MCF 10A (cell line): ENCODE measurements at places on chromosomes 6 and 20. TPM values are rescaled to one million over a fixed set of nuclear protein-coding genes. Genes with fewer than 3 reads are reported as not detected.

- no peak for DNase-seq
These were observed 407.3 kb upstream of the FLRT3 start for GRCh38 chr20:14744723-14745122.

DNA sequence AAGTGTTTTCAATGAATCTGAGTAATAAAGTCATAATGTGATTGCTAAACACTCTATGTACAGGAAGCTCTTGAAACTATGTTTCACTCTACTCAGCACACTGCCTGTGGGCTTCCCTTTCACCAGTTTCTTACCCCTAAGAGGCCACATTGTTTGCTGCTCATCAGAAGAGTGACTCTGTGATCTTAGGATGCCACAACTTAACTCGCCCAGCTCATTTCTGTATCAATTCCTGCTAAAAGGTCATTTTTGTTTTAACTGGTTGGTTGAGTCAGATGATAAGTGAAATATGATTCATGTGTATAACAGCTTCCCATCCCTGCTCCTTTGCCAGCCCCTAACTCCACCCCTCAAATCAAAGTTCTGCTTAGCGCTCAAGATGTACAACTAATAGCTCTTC is 9.8 kb upstream of the NDUFAF4 start:
- DNase-seq = no peak

Gene BTNL2
- not detected in 2 replicates for total RNA-seq

Gene IL17F
- total RNA-seq = not detected in 2 replicates

Gene HRH3
- not detected in 2 replicates for total RNA-seq

DNA sequence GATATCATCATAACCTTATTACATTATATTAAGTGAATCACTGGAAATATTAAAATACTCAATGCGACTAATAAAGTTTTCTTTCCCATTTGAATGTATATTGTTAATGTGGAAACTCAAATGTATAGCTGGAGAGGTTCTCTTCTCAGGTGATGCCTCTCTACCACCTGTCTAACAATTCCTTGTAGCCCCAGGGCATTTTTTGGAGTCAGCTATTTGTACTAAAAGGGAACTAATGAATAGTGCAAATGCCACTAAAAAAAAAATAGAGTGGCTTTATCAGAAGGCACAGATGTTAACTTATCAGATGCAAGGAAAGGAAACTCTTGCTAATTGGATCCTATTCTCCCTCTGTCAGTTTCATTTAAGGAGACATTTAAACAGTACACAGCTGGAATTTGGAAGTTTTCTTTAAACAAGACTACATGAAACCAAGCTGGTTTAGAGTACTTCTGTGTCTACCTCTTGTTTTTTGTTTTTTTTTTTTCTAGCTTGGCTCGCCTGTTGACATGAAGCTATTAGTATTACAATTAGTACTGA is 897.0 kb upstream of the SLC35B3 start:
- DNase-seq = no peak

Gene CHMP4B
- 77.6 and 95.2 TPM in 2 replicates for total RNA-seq

Gene CDH22
- total RNA-seq = not detected in 2 replicates

DNA sequence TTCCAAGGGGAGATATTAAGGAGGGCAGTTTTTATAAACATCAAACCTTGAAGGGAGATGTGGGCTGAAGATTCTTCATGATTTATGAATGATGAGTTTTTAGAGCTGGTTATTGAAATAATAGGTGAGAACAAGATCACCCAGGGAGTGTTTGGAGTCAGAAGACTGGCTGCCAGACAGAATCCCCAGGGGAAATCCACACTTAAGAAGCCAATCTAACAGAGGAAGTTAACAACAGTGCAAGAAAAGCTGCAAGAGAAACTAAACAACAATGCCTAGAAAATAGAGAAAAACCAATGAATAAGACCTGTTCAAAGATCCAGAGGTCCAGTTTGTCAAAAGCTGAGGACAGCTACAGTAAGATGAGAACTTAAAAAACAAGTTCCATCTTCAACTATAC is 167.9 kb upstream of the MAN1A1 start:
- no peak for DNase-seq

Gene HLA-DPB1
- not detected in 2 replicates for total RNA-seq

Gene VWA7
- 2.0 and 3.1 TPM in 2 replicates for total RNA-seq

GRCh38 chr20:36096435-36096834 is 58.1 kb upstream of the EPB41L1 start:
- no peak for DNase-seq

- peak; percentile 91 for DNase-seq
These were observed 172.6 kb upstream of the KCNG1 start for GRCh38 chr20:51195419-51195901.

Gene ARMC12
- 2.3 and 2.6 TPM in 2 replicates for total RNA-seq

DNA sequence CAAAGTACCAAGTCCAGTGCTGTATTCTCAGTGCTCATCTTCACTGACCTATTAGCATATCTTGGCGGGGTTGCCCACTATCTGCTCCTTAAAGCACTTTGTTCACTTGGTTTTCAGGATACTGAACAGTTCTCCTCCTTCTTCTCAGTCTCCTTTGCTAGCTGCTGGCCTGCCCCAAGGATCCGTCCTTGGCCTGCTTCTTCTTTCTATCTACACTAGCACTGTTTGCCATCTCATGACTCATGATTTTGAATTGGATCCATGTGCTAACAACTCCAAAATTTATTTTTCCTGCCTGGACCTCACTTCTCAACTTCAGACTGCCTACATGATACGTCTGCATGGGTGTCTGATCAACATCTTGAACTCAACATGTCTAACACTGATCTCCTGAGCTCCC is 15.5 kb downstream of the TPD52L1 start:
- peak; percentile 22 for DNase-seq

DNA sequence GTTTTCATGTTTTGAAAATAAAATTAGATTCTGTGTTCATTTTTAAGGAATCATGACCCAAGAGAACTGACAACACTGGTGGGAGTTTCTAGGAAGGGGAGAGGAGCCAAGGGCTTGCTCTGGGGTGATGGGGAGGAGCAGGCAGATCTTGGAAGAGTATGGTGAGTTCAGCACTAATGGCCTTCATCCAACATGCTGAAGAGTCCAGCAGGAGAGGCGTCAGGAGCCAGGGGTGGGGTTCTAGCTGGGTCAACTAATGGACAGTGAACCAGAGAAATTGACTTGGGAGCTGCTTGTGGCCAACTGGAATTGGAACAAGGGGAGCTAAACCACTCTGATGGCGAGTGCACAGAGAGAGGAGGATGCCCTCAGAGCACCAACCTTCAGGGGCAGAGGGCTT is 107.1 kb downstream of the MRPL14 start:
- DNase-seq = no peak

Gene MUC22
- not detected in 2 replicates for total RNA-seq

- peak; percentile 59 for DNase-seq
These were observed 54.1 kb upstream of the TPD52L1 start for GRCh38 chr6:125099211-125100073.

- no peak for DNase-seq
These were observed 17.3 kb downstream of the VSTM2L start for GRCh38 chr20:37920270-37920669.
